Endodermal cell (in vitro differentiated cells): ENCODE measurements at places on chromosomes 1 and 21.

DNA sequence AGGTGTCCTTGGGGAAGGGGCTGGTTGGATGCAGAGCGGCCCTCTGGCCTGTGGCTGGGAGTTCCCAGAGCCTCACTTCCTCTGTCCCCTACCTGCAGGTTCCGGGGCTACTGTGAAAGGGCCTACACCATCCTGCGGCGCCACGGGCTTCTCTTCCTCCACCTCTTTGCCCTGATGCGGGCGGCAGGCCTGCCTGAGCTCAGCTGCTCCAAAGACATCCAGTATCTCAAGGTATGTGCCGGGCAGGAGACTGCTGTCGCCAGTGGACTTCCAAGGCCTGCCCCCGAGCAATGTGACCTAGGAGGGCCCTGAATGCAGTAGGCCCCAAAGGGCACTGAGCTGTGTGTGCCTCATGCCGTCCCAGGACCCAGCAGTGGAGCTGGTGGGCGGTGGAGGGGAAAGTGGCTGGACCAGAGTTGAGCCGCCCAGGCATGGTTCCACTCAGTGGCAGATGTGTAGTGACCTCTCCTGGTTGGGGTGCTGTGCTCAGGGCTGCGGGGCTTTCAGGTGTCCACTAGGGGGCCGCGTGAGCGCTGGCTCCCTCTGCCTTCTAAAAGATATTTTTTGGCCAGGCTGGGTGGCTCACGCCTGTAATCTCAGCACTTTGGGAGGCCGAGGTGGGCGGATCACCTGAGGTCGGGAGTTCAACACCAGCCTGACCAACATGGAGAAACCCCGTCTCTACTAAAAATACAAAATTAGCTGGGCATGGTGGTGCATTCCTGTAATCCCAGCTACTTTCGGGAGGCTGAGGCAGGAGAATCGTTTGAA is 73.4 kb downstream of the PIK3CD start:
- no peak overlapping the region for H3K4me3 ChIP-seq
- H3K4me1 ChIP-seq = no peaks in the 10 kb centered on the region
- DNase-seq = peak; percentile 92
- H3K27ac ChIP-seq = no peak overlapping the region
- no peaks in the 10 kb centered on the region for H3K27me3 ChIP-seq

GRCh38 chr1:197686702-197687355 is 88.5 kb downstream of the DENND1B start:
- H3K27ac ChIP-seq = no peak overlapping the region
- H3K36me3 ChIP-seq = no peaks in the 10 kb centered on the region
- no peaks in the 10 kb centered on the region for H3K27me3 ChIP-seq
- no peak overlapping the region for H3K4me3 ChIP-seq
- DNase-seq = no peak
- H3K4me1 ChIP-seq = peaks cover 8% of the 10 kb centered on the region

- H3K27ac ChIP-seq = no peak overlapping the region
- H3K4me3 ChIP-seq = no peak overlapping the region
- peaks cover 22% of the 10 kb centered on the region for H3K4me1 ChIP-seq
- H3K36me3 ChIP-seq = no peaks in the 10 kb centered on the region
- H3K27me3 ChIP-seq = no peaks in the 10 kb centered on the region
- DNase-seq = no peak
Measured at GRCh38 chr21:42068592-42068991, 2.5 kb upstream of the UMODL1 start.

GRCh38 chr21:31248598-31248997 is 95.5 kb downstream of the TIAM1 start:
- H3K27ac ChIP-seq = no peak overlapping the region
- H3K27me3 ChIP-seq = no peaks in the 10 kb centered on the region
- DNase-seq = no peak
- peaks cover 7% of the 10 kb centered on the region for H3K4me1 ChIP-seq
- peaks cover 20% of the 10 kb centered on the region for H3K36me3 ChIP-seq
- H3K4me3 ChIP-seq = no peak overlapping the region

DNA sequence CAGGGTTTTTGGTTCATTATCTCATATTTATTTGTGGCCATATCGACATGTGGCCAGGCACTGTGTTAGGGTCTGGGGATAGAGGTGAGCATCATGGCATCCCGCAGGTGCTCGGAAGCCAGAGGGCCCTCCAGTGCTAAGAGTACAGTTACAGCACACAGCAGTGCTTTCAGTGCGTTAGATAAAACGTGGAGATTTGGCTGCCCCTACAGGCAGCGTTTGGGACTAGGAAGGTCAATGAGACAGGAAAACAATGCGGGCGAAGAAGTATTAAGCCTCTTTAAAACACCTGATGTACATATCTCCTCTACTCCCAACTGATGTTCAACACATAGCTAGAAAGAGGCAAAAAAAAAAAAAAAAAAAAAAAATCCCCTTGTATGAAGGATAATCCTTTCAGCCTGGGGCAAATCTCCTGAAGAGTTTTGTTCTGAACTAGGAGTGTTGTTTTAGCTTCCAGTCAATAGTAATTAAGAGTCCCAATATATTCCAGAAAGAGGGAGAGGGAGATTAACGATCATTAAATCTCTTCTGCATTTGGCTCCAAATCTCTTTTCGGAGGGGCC is 80.1 kb downstream of the CAPZB start:
- no peak for DNase-seq
- no peak overlapping the region for H3K4me3 ChIP-seq
- H3K27ac ChIP-seq = peak overlapping the region; percentile 88

DNA sequence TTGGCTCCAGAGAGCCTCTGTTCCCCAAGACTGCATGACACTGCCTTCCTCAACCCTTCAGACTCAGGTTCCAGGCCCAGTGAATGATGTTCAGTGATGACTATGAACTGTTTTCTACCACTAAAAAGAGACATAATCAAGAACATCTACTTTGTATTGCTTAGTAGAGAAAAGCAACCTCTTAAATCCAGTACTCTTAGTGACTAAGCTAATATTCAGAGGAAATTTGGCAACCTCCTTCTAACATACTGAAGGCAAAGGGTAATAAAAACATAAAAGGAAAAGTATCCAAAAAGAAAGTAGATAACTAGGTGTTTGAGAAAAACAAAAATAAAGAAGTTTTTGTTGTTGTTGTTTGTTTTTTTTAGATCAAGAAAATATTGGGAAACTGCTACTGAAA is 153.3 kb upstream of the RUNX1 start:
- no peak for DNase-seq
- H3K4me3 ChIP-seq = no peak overlapping the region
- no peaks in the 10 kb centered on the region for H3K4me1 ChIP-seq
- no peaks in the 10 kb centered on the region for H3K27me3 ChIP-seq
- no peak overlapping the region for H3K27ac ChIP-seq
- no peaks in the 10 kb centered on the region for H3K36me3 ChIP-seq

DNA sequence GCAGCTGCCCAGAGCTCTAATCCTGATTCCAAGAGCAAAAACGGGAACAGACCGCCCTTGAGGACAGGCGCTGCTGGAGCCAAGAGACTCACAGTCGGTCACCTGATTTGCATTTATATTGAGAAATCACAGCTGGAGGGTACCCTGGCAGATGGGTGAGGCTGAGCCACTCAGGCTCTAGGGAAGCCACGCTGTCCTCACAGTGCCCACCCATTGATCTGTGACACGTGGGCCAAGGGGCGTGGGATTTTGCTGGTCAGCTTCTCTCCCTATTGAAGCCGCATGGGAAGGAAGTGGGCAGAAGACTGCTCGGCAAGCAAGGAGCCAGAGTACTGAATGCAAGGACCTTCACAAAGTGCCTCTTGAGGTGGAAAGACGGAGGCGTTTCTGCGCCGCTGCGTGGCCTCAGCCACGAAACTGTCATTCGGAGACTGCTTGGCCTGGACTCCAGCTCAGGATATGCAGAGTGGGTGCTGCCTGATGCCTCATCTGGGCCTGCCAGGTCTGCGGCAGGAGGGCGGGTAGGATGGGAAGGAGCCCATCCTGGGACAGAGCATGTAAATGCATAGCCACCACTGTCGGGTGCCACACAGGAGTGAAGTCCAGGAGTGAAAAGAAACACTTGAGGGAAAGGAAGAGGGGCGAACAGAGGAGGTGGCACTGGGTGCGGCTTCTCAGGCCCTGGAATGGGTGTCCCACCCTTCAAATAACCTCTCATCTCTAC is 139.8 kb downstream of the PGBD5 start:
- no peaks in the 10 kb centered on the region for H3K27me3 ChIP-seq
- DNase-seq = no peak
- H3K27ac ChIP-seq = peak overlapping the region; percentile 32
- no peaks in the 10 kb centered on the region for H3K4me1 ChIP-seq
- H3K4me3 ChIP-seq = no peak overlapping the region

GRCh38 chr1:75614399-75614756 is 3.5 kb upstream of the SLC44A5 start:
- DNase-seq = no peak
- peak overlapping the region; percentile 87 for H3K4me3 ChIP-seq
- H3K27me3 ChIP-seq = peaks cover 66% of the 10 kb centered on the region
- no peaks in the 10 kb centered on the region for H3K4me1 ChIP-seq
- no peaks in the 10 kb centered on the region for H3K36me3 ChIP-seq

GRCh38 chr1:173122344-173122935 is 71.7 kb upstream of the TNFSF18 start:
- no peak overlapping the region for H3K27ac ChIP-seq
- no peaks in the 10 kb centered on the region for H3K36me3 ChIP-seq
- peaks cover 10% of the 10 kb centered on the region for H3K4me1 ChIP-seq
- no peak overlapping the region for H3K4me3 ChIP-seq

GRCh38 chr1:196373798-196374197 is 234.4 kb downstream of the KCNT2 start:
- no peaks in the 10 kb centered on the region for H3K27me3 ChIP-seq
- H3K36me3 ChIP-seq = no peaks in the 10 kb centered on the region
- H3K4me3 ChIP-seq = no peak overlapping the region
- no peak for DNase-seq
- no peak overlapping the region for H3K27ac ChIP-seq

DNA sequence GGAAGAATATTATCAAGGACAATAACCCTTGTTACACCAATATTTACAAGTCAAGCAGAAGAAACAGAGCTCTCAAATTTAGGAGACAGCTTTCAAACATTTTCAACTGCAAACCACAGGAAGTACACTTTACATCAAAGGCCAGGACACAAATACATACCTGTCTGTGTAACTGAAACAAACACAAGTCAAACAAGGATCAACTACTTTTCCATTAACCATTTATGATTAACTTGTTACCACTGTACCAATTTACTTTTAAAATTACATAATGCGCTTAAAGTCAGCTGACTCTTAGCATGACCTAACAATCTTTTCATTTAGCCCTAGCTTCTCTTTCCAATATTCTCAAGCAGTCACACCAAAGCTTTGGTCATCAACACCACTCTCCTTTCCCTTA is 43.5 kb downstream of the TRIM33 start:
- no peaks in the 10 kb centered on the region for H3K4me1 ChIP-seq
- H3K4me3 ChIP-seq = no peak overlapping the region
- H3K36me3 ChIP-seq = peaks cover 19% of the 10 kb centered on the region

DNA sequence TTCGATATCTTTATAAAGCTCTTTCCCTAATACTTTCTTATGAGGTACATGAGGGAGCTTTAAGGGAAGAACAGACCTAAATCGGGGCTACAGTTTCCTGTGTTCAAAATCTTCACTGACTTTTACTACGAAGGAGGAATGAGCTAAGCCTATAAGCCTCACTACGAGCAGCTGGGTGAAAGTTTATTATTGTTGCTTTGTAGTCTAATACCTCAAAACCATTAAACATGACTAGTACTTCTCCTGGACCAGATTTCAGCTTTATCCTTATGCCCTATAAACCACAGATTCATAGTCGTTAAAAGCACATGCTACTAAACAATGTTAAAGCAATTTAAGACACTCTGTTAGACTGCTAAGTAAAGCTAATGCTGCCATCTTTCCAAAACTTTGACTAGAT is 30.2 kb downstream of the NDC1 start:
- H3K36me3 ChIP-seq = peaks cover 79% of the 10 kb centered on the region
- no peaks in the 10 kb centered on the region for H3K4me1 ChIP-seq
- H3K4me3 ChIP-seq = no peak overlapping the region

GRCh38 chr1:33146003-33146402 is 35.8 kb downstream of the TRIM62 start:
- no peak overlapping the region for H3K27ac ChIP-seq
- no peak for DNase-seq
- H3K4me1 ChIP-seq = no peaks in the 10 kb centered on the region
- H3K4me3 ChIP-seq = no peak overlapping the region
- no peaks in the 10 kb centered on the region for H3K27me3 ChIP-seq

DNA sequence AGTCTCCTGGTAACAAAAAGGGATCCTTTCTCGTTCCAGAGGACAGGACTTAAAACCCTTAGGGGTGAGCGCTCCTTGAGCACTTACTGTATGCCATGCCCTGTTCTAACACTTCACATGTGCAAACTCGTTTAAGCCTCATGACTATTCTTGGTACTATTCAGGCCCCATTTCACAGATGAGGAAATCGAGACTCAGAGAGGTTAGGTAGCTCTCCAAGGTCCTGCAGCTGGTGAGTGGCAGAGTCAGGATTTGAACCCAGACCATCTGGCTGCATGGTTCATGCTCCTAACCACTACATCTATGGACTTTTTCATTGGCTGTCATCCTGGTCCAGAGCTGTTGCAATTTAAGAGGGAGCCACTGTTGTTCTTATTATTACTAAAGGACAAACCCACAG is 46.7 kb upstream of the WNT4 start:
- H3K27ac ChIP-seq = no peak overlapping the region
- H3K4me3 ChIP-seq = no peak overlapping the region
- H3K27me3 ChIP-seq = no peaks in the 10 kb centered on the region
- no peak for DNase-seq
- no peaks in the 10 kb centered on the region for H3K36me3 ChIP-seq
- H3K4me1 ChIP-seq = no peaks in the 10 kb centered on the region

- no peak for DNase-seq
- peaks cover 83% of the 10 kb centered on the region for H3K36me3 ChIP-seq
- peaks cover 28% of the 10 kb centered on the region for H3K4me1 ChIP-seq
- no peak overlapping the region for H3K4me3 ChIP-seq
Measured at GRCh38 chr1:93661829-93662474, 19.7 kb downstream of the BCAR3 start.

- no peaks in the 10 kb centered on the region for H3K36me3 ChIP-seq
- no peak overlapping the region for H3K4me3 ChIP-seq
- DNase-seq = peak; percentile 98
- H3K4me1 ChIP-seq = no peaks in the 10 kb centered on the region
Measured at GRCh38 chr1:10980094-10980577, 32.3 kb upstream of the TARDBP start.

DNA sequence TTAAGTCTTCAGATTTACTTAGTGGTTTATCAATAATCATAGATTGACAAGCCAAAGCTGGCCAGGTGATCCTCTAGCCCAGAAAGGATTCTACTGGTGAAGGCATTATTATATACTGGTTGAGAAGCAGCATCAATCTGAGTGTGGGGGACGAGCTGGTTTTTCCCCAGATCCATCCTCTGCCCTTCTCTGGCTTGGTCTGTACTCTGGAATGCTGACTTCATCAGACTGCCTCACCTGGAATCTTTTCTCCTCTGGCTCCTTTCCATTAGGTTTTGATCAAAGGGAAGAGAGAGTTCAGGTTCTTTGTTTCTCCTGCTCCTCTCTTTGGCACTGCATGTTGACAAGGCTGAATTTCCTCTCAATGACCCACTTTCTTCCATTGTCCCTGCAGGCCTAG is 93.9 kb downstream of the KCTD3 start:
- no peak overlapping the region for H3K27ac ChIP-seq
- H3K4me1 ChIP-seq = no peaks in the 10 kb centered on the region
- H3K4me3 ChIP-seq = no peak overlapping the region
- H3K36me3 ChIP-seq = no peaks in the 10 kb centered on the region

- no peak overlapping the region for H3K4me3 ChIP-seq
- H3K27me3 ChIP-seq = peaks cover 20% of the 10 kb centered on the region
- peak; percentile 59 for DNase-seq
- no peaks in the 10 kb centered on the region for H3K36me3 ChIP-seq
- H3K27ac ChIP-seq = peak overlapping the region; percentile 41
- H3K4me1 ChIP-seq = no peaks in the 10 kb centered on the region
Measured at GRCh38 chr1:156897078-156897825, 3.7 kb downstream of the PEAR1 start.

- no peak for DNase-seq
- no peaks in the 10 kb centered on the region for H3K36me3 ChIP-seq
- H3K27me3 ChIP-seq = peaks cover 99% of the 10 kb centered on the region
- no peak overlapping the region for H3K4me3 ChIP-seq
Measured at GRCh38 chr1:90715309-90715708, 1.8 kb downstream of the BARHL2 start.
